Tongue (tissue), 3 donors: ENCODE measurements at places on chromosomes 16 and 17. TPM values are rescaled to one million over a fixed set of nuclear protein-coding genes. Genes with fewer than 3 reads are reported as not detected.

DNA sequence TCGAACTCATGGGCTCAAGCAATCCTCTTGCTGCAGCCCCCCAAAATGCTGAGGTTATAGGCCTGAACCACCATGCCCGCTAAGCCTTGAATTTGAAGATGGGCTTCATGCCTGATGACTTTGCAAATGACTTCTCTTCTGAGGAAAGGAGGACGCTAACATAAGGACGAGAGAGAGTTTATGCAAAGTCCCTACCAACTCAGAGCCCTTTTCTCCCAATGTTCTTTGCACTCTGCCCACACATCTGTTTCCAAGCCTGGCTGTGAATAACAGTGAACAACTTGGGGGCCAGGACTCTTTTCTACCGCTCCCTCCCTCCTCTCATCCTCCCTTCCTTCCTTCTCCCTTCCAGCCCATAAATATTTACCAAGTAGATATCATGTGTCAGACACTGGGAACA lies 8.5 kb upstream of the NPIPB2 start:
- DNase-seq = no peak

- no peak for DNase-seq
These were observed 396.6 kb downstream of the CPPED1 start for GRCh38 chr16:12406926-12407690.

- DNase-seq = no peak
These were observed 5.5 kb downstream of the DYNLRB2 start for GRCh38 chr16:80546249-80546648.

GRCh38 chr17:48787828-48788227 lies 29.2 kb downstream of the TTLL6 start:
- DNase-seq = no peak

The ITGA3 gene
- total RNA-seq = 42.2 TPM

The ABCA8 gene
- 73.0 TPM for total RNA-seq

The NEUROD2 gene
- total RNA-seq = not detected

GRCh38 chr16:2184962-2185361 lies 11.4 kb downstream of the CASKIN1 start:
- DNase-seq = no peak

GRCh38 chr17:77304051-77304745 lies 163.4 kb downstream of the SEC14L1 start:
- DNase-seq = no peak

The PRR15L gene
- 4.9 TPM for total RNA-seq
